Mucosa of gallbladder (tissue), 1 donor: ENCODE measurements at places on chromosomes 16 and 17. TPM values are rescaled to one million over a fixed set of nuclear protein-coding genes. Genes with fewer than 3 reads are reported as not detected.

DNA sequence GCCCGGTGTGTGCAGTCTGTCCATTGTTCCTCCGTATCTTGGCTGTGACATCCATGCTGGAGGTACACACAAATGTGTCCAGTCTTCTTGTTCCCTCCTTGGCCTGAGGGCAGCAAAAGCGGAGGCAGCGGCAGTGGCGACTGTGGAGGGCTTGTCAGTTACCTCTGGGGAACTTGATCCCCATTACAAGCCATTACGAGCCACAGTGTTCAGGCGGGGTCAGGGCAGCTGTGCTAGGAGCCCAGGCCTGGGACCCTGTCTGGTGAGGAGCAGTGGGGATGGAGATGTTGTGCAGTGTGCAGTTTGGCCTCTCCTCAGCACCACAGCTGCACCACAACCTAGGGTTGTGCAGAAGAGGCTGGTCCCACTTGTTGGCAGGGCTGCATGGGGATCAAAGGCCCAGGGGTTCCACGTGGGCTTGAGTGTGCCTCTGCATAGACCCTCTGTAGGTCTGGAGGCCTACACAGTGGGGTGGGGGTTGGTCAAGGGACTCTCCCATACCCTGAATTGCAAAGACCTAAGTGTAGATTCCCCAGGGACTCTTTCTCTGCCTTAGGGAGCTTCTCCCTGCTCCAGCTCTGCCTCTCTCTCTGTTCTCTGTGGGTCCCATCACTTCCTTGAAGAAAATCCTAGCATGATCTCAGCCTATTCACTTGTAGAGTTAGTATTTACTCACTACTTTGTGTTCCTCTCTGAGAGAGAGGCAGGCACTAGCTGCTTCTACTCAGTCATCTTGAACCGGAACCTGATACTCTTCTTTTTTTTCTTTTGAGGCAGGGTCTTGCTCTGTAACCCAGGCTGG, 58.8 kb downstream of the SLFN11 start:
- no peak for DNase-seq

Gene FBXL16
- total RNA-seq: 0.78 TPM

Gene PIPOX
- 3.5 TPM for total RNA-seq

GRCh38 chr16:58264961-58265479, 29.8 kb downstream of the PRSS54 start:
- DNase-seq: no peak

DNA sequence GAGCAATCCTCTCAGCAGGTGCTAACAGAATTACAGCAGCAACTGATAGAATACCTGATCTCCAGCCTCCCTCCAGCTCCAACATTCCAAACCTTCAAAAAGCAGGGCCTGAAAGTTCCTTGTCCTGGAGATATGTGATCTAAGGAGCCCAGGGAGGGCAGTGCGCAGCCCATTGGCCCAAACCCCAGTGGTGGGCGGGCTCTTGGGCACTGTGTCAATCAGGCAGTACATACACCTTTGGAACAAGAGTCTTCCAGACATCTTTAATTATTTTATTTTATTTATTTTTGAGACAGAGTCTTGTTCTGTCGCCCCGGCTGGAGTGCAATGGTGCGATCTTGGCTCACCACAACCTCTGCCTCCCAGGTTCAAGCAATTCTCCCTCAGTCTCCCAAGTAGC, 24.2 kb downstream of the SLC12A3 start:
- no peak for DNase-seq

Gene PSMB3
- total RNA-seq: 119 TPM

- no peak for DNase-seq
Observed at GRCh38 chr17:27547301-27547683, 83.7 kb upstream of the LGALS9 start.

Gene AANAT
- total RNA-seq: not detected
